ENCODE measurements at places on chromosomes 4 and X. TPM values are rescaled to one million over a fixed set of nuclear protein-coding genes. Genes with fewer than 3 reads are reported as not detected.

F8A3 gene
- total RNA-seq, result 3.5 TPM

ARX gene
- total RNA-seq, result not detected

TLR1 gene
- 15.8 TPM for total RNA-seq

H2AZ1 gene
- 105 TPM for total RNA-seq

ADAMTS3 gene
- 6.2 TPM for total RNA-seq

FDCSP gene
- total RNA-seq, result not detected

ALAS2 gene
- total RNA-seq, result 4.7 TPM

CSAG2 gene
- total RNA-seq, result not detected

AMBN gene
- not detected for total RNA-seq

LONRF3 gene
- 5.7 TPM for total RNA-seq

TCEAL8 gene
- 41.1 TPM for total RNA-seq

KLF8 gene
- 24.5 TPM for total RNA-seq

TEX11 gene
- not detected for total RNA-seq

GRCh38 chrX:124098089-124098488 is 136.6 kb downstream of the STAG2 start:
- DNase-seq, result no peak

DNA sequence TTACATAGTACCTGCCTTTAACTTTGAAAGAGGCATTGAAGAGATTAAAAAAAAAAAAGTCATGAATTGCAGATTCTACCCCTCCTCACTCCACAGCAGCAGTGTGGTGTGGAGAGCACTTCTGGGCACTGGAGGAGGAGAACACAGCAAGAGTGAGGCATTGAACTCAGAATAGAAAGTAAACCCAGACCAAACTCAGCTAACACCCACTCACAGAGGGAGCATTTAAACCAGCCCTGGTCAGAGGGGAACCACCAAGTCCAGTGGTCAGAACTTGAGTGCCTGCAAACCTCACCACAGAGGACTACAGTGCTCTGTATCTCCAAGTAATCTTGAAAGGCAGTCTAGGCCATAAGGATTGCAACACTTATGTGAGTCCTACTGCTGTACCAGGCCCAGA is 15.6 kb upstream of the UGT2A1 start:
- DNase-seq, result no peak

- peak; percentile 71 for DNase-seq
Measured at GRCh38 chr4:116925900-116926457, 159.4 kb downstream of the TRAM1L1 start.

DNA sequence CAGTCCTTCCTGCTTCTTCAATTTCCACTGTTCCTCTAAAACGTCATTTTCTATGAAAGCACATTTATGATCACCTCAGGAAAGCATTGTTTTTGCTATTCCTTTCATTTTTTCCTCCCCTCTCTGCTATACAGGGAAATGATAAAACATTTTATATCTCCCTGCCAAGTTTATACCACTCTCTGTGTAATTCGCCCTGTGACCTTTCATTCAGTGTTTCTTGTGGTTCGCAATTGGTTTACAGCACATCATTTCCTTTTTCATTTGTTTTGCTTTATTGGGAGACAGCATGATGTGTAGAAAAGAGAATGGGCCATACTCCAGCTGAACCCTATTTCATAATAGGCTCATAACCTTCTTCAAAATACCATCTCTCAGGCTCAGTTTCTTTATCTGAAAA is 99.9 kb upstream of the RAPGEF2 start:
- DNase-seq, result no peak

DNA sequence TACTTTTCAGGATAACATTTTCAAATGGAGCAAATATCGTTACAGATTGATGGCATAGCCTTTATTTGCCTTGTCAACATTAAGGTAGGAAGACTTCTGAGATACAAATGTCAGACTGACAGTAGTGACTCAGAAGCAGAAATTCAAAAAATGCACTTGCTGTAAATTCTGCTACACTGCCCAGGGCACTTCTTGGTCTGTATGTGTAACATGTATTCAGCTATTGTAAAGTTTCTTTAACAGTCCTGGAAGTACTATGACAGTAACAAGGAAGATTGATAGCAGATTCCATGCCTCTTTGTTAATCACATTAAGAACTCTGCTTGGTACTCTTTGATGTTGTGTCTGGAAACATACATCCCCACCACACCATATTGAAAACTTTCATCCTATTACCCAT is 69.6 kb upstream of the PCDH18 start:
- no peak for DNase-seq

GRCh38 chr4:2591189-2591588 is 54.7 kb downstream of the FAM193A start:
- DNase-seq, result peak; percentile 62

DNA sequence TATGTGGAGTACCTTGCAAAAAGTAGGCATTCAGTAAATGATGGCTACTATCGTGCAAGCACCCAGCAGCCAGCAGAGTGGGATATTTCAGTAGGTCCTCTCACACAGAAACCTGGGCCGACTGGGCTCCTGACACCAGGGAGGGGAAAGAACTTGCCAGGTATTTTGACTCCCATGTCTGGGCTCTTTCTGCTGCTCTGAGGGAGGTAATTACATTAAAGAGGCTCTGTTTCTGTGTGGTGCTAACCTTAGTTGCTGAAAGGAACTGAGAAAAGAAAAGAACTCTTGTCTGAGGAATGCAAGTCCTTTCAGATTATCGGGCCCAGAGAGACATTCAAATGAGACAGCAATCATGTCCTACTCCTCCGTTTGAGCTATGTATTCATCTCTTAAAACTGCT is 175.8 kb upstream of the MTMR8 start:
- DNase-seq, result no peak

DNA sequence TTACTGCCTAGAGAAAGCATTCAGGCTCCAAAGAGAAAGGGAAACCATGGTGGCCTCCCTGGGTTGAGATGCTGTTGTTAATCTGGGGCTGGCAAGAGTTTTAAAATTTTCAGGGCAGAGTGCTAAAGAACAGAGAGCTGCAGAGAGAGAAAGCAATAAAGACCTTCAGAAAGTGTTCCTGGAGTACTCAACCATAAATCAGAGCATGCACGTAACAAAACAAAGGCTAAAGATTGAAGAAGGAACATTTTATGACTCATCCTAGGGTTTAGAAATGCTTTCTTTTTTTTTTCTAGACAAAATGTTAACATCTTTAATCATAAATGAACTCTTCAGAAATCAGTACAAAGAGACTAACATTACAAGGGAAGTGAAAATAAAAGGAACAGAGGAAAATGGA is 562.3 kb upstream of the NDST4 start:
- no peak for DNase-seq

DNA sequence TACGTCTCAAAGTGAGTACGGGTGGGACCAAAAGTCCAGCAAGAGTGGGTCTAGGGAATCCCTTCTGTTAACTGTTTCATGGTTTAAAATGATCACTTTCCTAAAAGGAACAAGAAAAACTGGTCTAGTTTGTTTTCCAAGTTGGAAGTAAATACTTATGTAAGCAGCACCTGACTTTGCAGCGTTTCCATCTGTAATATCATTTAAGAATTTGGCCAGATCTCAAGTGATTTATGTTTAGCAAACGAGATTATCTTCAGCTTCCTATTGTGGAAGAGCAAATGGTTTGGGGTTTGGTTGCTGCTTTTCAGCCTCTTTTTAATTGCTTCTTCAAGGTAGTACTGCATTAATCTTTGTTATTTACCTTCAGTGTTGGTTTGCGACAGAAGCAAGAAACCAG is 50.4 kb downstream of the FHIP1A start:
- no peak for DNase-seq

DNA sequence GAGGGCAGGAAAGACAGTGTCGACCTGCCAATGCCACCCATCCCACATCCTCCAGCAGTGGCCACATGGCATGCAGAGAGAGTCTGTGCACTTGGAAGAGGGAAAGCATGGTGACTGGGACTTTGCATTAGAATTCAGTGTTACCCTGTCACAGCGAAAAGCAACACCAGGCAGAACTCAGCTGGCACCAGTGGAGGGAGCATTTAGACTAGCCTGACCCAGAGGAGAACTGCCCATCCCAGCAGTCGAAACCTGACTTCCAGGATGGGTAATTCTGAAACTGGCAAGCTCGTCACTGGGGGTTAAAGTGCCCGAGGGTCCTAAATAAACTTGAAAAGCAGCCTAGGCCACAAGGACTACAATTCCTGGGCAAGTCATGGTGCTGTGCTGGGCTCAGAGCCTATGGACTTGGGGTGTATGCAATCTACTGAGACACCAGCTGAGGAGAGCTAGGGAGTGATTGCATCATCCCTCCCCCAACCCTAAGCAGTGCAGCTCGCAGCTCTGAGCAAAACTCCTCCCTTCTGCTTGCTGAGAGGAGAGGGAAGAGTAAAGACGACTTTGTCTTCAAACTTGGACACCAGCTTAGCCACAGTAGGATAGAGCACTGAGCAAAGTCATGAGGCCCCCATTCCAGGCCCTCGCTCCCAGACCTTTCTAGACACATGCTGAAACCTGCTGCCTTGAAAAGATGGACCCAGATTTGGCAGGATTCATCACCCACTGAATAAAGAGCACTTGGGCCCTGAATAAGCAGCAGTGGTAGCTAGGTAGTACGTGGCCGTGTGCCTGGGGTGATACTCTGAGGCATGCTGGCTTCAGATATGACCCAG is 68.8 kb downstream of the DDX60L start:
- no peak for DNase-seq

GRCh38 chr4:149247164-149247563 is 568.5 kb downstream of the IQCM start:
- DNase-seq, result no peak

- DNase-seq, result no peak
Measured at GRCh38 chr4:7522452-7523220, 87.9 kb upstream of the PSAPL1 start.

DNA sequence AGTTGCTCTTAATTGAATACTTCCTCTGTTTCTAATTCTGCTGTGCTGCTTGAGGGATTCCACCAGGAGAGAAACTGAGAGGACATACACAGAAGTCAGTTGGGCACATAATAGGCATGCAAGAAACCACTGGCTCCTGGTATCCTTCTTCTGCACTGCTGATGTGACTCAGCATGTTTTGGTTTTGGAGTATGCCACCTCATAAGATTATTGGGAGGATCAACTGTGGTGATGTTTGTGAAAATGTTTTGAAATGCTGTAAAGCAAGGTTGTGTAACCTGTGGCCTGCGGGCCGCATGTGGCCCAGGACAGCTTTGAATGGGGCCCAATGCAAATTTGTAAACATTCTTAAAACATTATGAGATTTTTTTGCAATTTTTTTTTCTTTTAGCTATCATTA is 119.6 kb downstream of the GATB start:
- no peak for DNase-seq

- no peak for DNase-seq
Measured at GRCh38 chr4:24195991-24196736, 306.3 kb upstream of the PPARGC1A start.

- no peak for DNase-seq
Measured at GRCh38 chrX:10949541-10949940, 161.6 kb upstream of the HCCS start.

- no peak for DNase-seq
Measured at GRCh38 chr4:184265546-184266351, 48.1 kb upstream of the ENPP6 start.

- DNase-seq, result no peak
Measured at GRCh38 chr4:3342182-3342854, 49.5 kb downstream of the RGS12 start.

- no peak for DNase-seq
Measured at GRCh38 chr4:94701631-94702300, 56.0 kb upstream of the BMPR1B start.

DNA sequence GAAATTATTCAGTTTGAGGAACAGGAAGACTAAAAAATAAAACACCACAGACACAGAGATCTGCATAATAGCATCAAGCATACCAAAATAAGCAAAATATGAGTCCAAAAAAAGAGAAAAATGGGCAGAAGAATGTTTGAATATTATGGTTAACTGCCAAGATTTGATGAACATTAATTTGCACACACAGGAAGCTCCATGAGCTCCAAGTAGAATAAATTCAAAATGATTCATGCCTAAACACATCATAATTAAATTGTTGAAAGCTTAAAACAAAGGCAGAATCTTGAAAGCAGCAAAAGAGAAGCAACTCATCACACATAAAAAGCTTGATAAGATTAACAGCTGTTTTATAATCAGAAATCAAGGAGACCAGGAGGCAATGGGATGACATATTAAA is 156.6 kb upstream of the ARSJ start:
- DNase-seq, result no peak

DNA sequence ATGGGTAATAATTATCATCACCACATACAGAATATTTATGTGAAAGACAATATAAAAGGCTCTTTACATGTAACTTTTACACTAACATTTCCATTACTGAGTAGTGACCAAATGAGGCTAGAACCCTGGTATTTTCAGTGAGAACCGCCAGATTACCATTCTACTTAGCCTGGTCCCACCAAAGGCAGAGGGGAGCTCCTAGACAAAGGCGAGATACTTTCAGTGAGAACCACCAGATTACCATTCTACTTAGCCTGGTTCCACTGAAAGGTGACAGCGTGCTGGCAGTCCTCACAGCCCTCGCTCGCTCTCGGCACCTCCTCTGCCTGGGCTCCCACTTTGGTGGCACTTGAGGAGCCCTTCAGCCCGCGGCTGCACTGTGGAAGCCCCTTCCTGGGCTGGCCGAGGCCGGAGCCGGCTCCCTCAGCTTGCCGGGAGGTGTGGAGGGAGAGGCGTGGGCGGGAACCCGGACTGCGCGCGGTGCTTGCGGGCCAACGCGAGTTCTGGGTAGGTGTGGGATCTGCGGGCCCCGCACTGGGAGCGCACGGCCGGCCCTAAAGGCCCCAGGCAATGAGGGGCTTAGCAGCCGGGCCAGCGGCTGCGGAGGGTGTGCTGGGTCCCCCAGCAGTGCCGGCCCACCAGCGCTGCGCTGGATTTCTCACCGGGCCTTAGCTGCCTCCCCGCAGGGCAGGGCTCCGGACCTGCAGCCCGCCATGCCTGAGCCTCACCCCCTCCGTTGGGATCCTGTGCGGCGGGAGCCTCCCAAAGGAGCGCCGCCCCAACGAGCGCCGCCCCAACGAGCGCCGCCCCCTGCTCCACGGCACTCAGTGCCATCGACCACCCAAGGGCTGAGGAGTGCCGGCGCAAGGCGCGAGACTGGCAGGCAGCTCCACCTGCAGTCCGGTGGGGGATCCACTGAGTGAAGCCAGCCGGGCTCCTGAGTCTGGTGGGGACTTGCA is 1276.1 kb downstream of the PCDH7 start:
- no peak for DNase-seq

- DNase-seq, result no peak
Measured at GRCh38 chr4:75514949-75515612, 808 bp downstream of the THAP6 start.

DNA sequence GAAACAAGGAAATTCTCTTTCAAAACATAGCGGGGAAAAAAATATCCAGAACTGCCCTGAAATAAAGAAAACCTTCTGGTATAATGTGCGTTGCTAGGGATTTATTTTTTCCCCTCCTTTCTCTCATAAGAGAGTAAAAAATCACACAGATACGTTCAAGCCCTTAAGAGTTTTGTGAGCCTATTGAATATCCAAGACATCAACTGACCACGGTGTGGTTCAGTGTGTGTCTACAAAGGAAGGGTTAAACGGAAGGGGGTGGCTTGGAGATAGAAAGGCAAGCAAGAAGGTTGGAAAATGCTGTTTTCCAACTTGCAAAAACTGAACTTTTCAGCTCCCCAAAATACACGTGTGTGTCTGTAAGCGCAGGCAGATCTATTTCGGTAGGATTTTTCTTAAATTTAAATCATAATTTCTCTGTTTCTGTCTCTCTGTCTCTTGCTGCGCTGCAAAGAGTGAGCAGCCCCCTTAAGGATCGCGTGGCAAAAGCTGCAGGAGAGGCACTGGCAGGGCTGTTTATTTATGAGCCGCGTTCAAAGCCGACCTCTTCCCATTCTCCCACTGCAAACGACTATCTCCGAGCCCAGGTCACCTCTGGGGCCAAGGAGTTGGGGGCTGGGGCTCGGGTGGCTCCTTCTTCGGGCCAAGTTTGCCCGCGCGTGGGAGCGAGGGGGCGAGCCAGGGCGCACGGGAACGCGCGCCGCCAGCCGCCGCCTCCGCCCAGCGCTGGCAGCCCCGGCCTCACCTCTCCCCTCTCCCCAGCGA is 492 bp upstream of the SLIT2 start:
- no peak for DNase-seq

Measured in posterior vena cava (tissue), 2 donors.